ENCODE measurements at places on chromosomes 11 and 22.

- no peak for DNase-seq
Observed at GRCh38 chr22:22076932-22077703, 94.5 kb upstream of the TOP3B start.

DNA sequence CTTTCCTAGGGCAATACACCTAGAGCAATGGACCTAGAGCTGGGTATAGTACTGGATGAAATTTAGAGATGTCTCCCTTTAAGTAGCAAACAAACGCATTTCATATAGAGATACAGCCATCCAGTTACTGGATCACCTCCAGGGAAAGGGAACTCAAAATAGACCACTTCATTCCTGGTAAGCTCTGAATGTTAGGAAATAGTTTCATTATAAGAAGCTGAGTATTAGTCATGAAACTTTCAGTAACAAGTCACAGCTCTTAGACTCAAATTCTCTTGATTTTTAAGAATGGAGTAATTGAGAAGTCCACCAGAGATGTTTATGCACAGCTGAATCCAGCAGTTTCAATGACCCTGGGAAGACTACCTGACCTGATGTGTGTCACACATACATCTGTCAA, 221.9 kb downstream of the FAM76B start:
- no peak for DNase-seq

GRCh38 chr11:44623341-44623730, 57.9 kb downstream of the CD82 start:
- DNase-seq: no peak

GRCh38 chr11:125532668-125533067, 36.6 kb upstream of the FEZ1 start:
- DNase-seq: no peak

- no peak for DNase-seq
Observed at GRCh38 chr11:105968021-105968697, 53.9 kb downstream of the MSANTD4 start.

DNA sequence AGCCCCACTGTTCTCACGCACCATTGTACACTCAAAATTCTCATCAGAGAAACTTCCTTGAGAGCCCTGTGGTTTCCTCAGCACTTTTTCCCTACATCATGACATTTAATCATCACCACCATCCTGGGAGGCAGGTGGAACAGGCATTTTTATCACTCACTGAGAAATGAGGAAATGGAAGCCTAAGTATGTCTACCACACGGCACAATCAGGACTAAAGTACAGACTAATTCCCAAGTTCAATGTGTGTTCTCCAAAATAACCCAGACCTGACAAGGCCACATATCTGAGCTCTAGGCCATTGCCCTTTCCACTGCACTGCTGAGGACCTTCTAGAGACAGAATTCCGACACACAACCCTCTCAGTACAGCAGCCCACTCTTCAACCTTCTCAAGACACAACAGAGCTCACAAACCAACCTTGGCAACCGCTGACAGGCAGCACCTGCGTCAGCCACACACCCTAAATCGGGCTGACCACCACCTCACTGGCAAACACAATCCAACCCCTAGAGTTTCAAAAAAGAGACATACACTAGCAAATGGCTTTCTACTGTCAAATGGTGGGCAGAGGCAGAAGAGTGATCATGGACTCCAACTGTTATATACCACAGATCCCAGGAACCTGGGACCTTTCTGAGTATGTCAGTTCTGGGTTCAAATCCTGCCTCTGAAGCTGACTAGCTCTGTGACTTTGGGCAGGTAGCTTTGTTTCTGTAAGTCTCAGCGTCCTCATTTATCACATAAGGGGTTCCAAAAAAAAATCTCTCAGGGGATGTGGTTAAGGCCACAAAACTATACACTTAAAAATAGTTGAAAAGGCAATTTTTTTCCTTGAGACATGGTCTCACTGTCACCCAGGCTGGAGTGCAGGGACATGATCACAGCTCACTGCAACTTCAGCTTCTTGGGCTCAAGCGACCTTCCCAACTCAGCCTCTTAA, 16.3 kb downstream of the SMCO4 start:
- DNase-seq: no peak

DNA sequence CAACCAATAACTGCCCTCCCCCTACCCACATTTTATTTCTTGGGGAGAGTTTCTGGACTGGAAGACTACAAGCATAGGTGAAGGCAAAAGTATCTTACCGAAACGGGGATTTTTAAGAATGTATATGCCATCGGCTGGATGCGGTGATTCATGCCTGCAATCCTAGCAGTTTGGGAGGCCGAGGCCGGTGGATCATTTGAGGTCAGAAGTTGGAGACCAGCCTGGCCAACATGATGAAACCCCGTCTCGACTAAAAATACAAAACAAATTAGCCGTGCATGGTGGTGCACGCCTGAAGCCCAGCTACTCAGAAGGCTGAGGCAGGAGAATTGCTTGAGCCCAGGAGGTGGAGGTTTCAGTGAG, 20.8 kb upstream of the SLN start:
- no peak for DNase-seq

DNA sequence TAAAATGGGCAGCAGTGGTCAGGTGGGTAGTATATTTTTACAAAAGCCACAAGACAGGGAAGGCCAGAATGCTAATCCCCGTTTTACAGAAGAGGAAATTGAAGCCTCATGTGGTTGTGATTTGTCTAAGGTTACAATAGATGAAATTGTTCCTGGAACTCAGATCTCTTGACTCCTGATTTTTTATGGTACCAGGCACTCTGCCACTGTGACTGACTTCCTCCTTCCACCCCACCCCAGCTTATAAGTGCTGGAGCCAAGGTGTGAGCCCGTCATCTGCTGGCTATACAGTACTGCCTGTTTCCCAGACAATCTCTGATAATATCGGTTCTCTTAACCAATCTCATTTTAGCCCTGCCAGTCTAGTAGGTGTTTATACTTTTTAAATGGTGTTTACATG, 1.9 kb downstream of the SLC5A1 start:
- DNase-seq: no peak

- DNase-seq: no peak
Observed at GRCh38 chr11:115234794-115235193, 269.4 kb downstream of the CADM1 start.

- no peak for DNase-seq
Observed at GRCh38 chr11:18633256-18634139, 644 bp downstream of the SPTY2D1 start.

- DNase-seq: no peak
Observed at GRCh38 chr11:97800891-97801290, 1219.9 kb upstream of the CNTN5 start.

- no peak for DNase-seq
Observed at GRCh38 chr11:127656116-127656836, 655.7 kb upstream of the KIRREL3 start.

GRCh38 chr11:68002938-68003845, 705 bp downstream of the UNC93B1 start:
- peak; percentile 52 for DNase-seq

GRCh38 chr11:43951231-43951630, 8.8 kb downstream of the C11orf96 start:
- no peak for DNase-seq

DNA sequence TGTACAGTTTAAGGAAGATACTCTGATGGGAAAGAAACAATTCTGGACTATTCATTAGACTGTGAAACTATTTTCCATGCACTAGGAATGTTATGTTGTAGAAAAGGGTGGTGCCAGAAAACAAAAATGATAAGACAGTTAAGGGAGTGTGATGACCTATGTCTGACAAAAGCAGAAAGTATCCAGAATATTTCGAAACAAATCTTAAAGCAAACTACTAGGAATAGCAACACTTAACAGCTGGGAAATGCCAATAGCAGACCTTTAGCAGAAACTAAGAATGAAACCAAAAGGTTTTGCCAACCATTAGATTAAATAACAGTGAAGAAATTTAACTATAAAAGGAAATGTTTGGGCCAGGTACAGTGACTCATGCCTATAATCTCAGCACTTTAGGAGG, 3.3 kb upstream of the ARHGAP20 start:
- DNase-seq: no peak

- DNase-seq: no peak
Observed at GRCh38 chr11:86747801-86748200, 52.5 kb upstream of the PRSS23 start.

DNA sequence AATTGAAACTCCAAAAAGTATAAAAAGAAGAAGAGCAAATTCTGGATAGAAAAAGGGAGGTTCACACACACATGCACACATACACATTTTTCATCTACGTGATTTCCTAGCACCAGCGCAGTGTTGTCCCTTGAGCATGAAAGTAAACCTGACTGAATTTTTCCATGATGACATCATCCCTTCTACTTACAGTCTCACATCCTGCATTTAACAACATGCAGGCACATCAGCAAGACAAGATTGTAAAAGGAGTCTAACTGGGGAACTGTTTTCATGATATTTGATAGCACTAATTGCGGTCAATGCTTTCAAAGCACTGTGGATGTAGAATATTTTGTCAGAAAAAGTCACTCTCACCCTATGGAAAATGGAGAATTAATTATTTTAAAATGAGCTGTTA, 36.6 kb downstream of the GAS2 start:
- DNase-seq: no peak

GRCh38 chr11:2269601-2270321, 627 bp downstream of the ASCL2 start:
- peak; percentile 58 for DNase-seq

- DNase-seq: no peak
Observed at GRCh38 chr11:28463826-28464225, 355.6 kb downstream of the METTL15 start.

DNA sequence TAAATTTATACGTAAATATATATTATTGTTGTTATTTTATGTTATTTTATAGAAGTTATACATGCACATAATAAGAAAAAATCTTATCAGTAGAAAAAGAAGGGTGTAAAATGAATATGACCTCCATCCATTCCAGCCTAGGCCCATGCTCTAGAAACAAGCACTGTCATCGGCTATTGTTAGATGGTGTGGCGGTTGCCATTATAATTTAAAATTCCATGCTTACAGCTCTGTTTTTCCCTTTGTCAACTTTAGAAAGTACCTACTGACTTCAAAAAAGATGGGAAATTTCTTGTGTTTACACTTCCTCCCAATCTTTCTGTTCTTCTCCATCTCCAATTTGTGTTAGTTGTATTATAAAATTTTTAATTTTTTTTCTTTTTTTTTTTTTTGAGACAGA, 61.9 kb upstream of the RDX start:
- no peak for DNase-seq

DNA sequence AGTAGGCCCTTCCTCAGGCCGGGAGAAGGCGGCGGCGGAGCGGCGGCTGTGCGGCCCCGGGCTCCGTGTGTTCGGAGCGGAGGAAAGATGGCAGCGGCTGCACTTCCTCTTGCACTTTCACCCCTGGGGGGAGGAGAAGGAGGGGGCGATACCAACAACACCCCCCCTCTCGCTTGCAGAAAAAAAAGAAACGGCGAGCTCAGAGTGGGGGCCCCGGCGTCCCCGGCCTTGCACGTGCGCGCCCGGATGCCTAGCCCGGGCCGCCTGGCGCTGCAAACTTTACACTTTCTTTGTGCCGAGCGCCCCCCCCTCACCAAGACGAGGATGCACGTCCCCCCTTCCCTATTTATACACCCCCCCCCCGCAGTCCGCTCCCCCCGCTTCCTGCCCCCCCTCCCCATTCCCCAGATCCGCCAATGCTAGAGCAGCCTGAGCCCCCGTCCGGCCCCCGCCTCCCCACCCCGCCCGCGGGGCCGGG, at the start of gene PATZ1:
Gene PATZ1 (minus strand): TSS at position 92 of the 478 bp plus-strand sequence. CDS start 744 bp downstream, outside the sequence.
- peak; percentile 73 for DNase-seq

DNA sequence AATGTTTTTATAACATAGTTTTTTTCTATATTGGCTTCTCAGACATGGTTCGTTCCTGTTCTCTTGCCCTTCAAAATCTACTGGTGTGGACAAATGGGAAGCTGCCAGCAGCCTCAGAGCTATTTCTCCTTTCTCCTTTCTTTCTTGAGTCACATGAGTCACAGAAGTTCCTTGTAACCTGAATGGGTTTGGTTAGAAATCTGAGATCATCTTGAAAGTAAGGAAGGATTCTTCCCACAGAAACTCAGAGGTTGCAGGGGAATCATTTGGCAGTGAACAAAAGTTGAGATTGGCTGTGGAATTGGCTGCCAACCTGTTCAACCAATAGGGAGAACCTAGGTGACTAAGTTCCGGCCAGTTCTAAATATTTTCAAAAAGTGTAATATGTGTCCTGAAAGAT, 12.5 kb downstream of the PLET1 start:
- DNase-seq: no peak

DNA sequence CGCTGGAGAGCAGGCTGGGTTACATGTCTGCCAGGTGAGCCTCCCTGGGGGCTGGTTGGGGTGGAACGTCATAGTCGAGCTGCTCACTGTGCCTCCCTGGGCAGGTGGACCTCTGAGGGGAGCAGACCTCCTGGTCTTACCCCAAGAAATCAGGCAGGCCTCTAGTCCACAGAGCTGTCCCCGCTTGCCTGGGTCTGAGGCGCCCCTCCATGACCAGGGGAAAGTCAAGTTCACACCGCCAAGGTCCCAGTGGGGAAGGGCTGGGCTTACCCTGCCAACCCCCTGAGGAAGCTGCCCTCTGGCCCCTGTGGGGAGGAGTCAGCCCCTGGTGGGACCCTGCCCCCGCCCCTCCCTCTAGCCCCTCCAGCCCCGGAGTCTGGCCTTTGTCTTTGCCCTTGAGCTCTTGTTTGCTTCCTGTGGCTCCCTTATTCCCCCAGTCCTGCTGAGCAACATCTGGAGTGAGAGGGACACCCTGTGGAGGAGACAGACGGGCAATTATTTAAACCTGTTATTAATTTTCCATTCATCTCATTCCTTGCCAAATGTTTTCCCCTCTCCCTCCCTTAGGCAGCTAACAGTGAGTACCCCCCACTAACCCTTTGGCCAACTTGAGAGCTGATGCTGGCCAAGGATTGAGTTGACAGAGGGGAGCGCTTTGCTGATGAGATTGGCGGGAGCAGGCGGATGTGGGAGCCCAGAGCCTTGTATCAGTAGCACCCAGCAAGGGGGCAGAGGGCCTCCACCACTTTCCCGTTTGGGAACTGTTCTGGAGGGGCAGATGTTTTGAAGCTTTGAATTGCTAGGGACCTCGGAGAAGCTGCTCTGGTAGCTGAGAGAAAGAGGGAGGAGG, 83.4 kb downstream of the CEP164 start:
- DNase-seq: no peak

DNA sequence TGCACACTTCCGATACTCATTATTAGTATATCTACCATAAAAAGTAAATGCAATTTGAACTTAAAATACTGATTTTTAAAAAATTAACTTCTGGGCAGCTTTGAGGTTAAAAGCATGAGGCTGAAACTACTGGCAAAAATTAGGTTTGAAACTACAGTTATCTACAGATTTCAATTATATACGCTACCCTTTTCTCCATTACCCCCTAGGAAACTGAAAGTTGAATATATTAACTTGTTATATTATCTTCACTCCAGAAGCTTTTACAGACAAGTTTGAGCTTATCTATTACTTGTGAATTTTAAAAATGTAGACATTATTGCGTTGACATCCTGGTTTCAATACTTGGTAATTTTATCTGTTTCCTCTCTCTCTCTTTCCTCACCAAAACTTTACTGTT, 96.7 kb upstream of the DDI1 start:
- DNase-seq: no peak

GRCh38 chr11:76156971-76157427, 49.3 kb downstream of the WNT11 start:
- no peak for DNase-seq
